Stimulated activated CD8-positive, alpha-beta memory T cell treated with anti-CD3 and anti-CD28 coated beads, Interleukin-15, amount 100 ng/mL, for 24 hours (primary cell): ENCODE measurements at places on chromosomes 7 and 10.

GRCh38 chr10:14180911-14181566, 149.7 kb downstream of the FRMD4A start:
- no peak for DNase-seq

GRCh38 chr10:8057636-8058273, 3.3 kb downstream of the GATA3 start:
- no peak for DNase-seq

DNA sequence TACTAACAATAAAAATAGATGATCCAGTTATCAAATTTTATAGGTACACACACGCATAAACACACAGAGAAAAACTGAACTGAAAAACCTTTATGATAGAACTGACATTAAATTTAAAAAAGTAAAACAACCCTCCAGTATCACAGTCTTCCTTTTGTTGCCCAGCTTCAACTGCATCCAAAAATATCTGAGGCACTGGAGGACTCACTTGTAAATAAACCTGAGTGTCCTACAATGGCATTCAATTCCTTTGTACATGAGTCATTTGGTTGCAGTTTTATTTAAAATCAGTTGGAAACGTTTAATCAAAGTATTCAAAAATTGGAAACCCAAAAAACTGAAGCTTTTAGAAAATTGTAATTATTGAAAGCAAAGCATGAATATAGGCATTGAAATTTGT, 265.2 kb upstream of the CSTF2T start:
- DNase-seq, result no peak

DNA sequence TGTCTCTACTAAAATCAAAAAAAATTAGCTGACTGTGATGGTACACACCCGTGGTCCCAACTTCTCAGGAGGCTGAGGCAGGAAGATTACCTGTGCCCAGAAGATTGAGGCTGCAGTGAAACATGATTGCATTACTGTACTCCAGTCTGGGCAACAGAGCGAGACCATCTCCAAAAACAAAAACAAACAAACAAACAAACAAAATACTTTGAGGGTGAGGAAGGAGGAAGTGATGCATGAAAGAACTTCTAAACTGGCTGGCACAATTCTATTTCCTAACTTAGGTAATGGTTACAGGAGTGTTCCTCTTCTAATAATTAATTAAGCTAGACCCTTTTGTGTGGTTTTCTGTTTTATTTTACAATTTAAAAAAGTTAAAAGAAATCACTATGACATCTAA, 15.5 kb downstream of the WAPL start:
- DNase-seq, result no peak

GRCh38 chr10:14873090-14873760, 5.4 kb upstream of the SUV39H2 start:
- DNase-seq, result no peak

DNA sequence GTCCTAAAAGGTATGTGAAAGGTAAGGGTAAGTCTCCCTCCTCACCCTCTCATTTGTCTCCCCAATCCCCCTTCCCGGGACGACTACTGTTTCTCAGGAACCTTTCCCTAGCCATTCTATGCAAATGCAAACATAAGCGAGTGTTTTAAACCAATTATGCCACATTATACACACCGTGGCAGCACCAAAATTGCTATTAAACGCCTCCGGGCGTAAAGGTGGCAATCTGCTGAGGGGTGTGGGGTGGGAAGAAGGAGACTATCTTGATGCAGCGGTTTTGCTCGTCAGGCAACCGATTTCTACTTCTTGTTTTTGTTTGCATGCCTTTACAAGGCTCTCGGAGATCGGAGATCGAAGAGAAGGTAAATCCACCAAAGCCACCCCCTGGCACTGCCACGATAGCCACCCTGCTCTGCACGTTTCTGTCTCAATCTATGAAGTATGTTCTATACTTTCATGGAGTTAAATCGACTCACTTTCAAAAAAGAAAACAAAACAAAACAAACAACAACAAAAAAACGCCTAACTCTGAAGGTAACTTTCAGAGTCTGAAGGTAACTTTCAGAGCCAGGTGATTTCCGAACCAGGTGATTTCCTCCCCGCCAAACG, 46.0 kb upstream of the CDK1 start:
- no peak for DNase-seq

DNA sequence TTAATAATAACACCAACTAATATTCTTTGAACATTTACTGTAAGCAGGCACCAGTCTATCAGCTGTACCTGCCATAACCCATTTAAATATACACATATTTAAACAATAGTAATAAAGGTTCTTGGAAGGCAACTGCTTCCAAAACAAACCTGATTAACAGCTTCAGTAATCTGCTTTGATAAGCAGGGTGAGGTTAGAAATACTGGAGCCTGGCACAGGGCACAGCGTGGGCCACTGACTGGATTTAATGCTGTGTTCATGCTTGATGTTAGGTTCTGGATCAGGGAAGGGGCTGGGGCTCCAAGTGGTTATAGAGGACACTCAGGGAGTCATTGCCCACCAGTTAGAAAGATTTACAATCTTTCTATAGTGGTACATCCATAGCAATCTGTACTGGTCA, 10.9 kb upstream of the C10orf120 start:
- DNase-seq, result no peak

DNA sequence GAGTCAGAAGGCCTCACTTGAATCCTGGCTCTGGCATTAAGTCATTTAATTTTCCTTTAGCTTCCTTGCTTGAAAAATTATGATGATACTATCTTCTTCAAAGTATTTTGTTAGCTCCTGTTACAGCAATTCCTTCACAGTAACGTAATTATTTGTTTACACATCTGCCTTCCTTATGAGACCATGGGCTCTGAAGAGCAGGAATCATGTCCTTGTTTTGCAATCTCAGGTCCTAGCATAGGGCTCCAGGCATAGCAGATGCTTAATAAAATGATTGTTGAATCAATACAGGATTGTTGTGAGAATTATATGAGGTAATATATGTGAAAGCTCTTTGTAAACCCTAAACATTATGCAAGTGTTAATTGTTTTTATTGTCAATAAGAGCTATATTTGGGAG, 25.5 kb downstream of the KLHDC10 start:
- no peak for DNase-seq

- no peak for DNase-seq
Observed at GRCh38 chr7:81285142-81285871, 366.5 kb upstream of the SEMA3C start.

DNA sequence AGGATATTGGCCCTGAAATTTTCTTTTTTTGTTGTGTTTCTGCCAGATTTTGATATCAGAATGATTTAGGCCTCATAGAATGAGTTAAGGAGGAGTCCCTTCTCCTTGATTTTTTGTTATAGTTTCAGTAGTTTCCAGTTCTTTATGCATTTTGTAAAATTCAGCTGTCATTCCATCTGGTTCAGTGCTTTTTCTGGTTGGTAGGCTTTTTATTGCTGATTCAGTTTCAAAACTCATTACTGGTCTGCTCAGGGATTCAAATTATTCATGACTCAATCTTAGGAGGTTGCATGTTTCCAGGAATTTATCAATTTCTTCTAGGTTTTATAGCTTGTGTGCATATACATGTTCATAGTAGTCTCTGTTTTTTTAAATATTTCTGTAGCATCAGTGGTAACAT, 10.1 kb upstream of the TMEM196 start:
- no peak for DNase-seq

DNA sequence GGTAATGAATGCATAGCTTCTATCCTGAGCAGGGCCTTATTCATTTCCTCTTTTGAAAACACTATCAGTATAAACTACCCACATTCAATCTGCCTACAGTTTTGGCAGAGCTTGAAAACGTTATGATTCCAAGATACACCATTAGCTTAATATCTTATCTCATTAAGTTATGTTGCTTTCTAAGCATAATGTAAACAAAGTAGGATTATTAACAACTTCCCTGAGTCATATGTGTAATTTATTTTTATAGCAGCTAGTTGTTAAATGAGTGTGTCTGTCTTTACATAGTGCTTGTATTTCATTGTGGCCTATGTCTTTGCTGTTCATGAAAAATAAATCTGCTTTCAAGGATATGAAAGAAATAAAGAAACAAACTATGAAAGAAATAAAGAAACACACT, 106.2 kb upstream of the DLX6 start:
- no peak for DNase-seq
